Amniotic stem cell (primary cell): ENCODE measurements at places on chromosomes 3 and 15.
A peak's percentile ranks its signal among the peaks of the same experiment; 100 is the strongest.

DNA sequence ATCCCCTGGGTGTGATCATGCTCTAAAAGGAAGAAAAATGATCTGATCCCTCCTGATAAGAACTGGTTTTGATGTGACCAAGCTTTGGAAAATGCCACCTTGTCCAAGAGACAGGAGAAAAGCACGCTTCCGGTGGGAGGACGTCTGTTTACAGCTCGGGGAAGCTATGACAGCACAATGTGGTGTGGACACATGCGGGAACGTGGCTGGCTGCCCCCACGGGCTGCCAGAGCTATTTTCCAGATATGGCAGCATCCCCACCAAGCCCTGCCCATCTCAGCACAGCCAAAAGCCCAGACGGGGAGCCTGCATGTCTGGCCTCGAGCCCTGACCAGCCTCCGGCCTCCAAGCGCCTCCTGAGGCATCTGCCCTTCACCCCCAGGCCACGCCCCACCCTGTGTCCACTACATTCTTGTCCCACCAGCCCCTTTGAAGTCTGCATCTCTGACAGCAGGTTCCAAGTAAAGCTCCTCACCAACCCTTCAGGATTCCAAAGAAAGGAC, 63.2 kb upstream of the HRH1 start:
- no peak for DNase-seq

DNA sequence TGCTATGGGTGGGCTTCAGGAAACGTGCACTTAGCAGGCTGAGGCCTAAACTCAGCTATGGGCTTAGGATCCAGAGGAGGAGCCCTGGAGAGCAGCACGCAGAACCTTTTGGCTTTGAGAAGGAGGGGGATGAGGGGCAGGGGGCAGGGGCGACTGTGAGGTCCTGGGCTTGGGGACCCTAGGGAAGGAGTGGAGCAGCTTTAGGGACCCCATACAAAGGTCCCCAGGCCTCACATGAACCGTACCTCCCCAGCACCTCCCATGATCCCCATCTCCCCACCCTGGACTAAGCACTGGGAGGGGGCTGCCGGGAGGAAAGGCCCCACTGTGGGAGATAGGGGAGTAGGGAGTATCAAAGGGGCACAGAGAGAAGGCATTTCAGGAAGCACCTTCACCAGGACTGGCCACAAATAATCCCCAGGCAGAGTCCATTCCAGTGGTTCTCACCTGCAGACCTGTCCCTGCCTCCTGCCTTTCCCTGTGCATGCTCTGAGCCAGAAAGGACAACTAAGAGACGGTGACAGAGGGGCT, 62.0 kb upstream of the KLF13 start:
- no peak for DNase-seq

- DNase-seq = peak; percentile 6
Observed at GRCh38 chr3:28328188-28329151, 20.1 kb upstream of the ZCWPW2 start.

- no peak for DNase-seq
Observed at GRCh38 chr3:10526366-10526765, 21.0 kb upstream of the ATP2B2 start.

DNA sequence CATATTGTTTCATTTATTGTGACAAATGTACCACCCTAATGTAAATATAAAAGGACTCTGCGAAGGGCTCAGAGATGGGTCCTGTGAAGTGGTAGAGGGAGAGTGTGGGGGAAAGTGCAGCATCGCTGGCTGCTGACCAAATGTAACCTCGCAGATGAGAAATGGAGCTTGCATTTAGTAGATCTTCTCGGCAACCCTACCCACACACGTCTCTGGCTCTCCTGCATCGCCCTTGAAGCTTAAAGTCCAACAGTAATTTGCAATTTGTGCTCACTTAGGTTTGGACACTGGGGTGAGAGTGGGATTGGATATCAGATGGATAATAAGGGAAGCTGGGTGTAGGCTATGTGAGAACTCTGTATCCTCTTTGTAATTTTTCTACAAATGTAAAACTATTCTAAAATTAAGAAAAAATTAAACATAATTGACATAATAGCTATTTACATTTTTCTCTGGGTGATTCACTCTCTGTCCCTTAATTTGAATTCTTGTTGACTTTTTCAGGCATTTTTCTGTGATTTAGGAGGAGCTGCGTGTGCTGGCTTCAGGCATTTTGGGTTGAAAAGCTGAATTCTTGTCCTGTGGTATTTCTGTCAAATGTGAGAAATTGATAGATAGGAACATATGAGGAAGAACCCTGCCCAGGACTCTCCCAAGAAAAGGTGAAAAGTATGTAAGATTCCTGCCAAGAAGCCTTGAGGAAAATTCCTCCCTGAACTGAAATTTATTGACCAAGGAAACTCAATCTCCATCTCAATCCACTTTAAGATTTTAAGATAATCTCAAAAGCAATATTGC, 524.7 kb upstream of the MCTP2 start:
- DNase-seq = no peak

DNA sequence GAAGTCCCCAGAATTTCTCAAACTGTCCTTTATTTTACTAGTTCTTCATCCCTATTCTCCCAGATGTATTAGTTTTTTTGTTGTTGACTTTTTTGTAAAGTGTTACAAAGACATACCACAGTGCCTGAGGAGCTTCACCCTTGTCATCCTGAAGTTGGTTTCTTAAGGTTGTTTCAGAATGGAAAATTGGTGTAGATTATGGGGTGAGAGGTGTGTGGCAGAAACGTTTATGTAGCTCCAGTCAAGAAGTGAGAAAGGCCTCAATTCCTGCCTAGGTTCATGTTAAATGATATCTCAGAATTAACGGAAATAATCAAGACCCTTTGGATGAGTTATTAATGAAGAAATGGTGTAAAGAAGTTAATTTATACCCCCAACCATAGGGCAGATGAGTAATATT, 6.8 kb downstream of the EDEM1 start:
- DNase-seq = no peak

DNA sequence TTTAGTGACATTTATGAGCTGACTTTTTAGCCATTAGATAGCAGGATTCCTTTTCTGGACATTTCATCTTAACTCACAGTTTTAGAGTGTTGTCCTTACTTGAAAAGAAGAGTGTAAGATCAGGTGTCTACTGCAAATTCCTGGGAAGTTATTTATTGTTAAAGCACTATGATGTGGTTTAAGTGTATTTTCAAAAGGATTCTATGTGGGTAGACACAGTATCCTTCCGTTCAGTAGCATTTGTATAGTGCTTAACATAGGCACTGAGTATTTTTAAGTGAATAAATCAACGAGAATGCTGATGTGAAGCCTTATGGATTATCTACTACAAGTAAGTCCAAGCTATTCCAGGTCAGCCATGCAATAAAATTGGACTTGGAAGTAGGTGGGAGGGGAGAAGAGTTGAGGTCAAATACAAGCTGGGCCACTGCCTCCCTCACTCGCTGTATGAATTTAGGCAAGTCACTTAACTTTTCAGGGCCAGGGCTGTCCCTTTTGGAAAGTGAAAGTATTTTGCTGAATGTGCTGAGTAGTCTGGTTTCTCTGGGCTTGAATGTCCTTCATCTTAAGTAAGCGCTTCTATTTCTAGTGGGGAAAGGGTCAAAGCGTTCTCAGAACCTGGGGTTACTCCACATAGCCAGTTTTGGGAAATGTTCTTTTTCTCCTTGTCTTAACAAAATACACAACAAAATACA, 48.6 kb downstream of the GAP43 start:
- no peak for DNase-seq

DNA sequence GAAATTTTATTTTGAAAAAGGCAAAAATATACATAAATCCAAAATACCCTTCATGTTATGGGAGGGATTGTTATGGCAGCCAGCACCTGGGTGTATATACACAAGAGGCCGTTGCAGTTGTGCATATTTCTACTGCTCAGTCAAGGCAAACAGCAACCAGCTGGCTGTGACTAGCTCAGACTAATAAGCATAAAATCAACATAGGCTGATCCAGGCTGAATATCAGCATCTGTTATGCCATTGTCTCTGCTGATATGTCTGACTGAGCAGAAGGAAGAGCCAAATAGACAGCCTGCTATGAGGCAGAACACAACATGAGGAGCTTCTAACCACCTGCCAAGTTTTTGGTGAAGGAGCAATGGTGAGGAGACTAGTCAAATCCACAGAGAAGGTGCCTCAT, 457.5 kb upstream of the ALCAM start:
- DNase-seq = no peak

- peak; percentile 88 for DNase-seq
Observed at GRCh38 chr3:32570421-32571191, at the start of gene DYNC1LI1. Gene DYNC1LI1, minus strand, starts transcription at chr3:32570858. Its CDS starts 88 bp downstream, at chr3:32570770.

GRCh38 chr3:64163755-64164148, 61.5 kb downstream of the PRICKLE2 start:
- DNase-seq = peak; percentile 93

GRCh38 chr15:63553388-63553791, 43.8 kb upstream of the FBXL22 start:
- peak; percentile 45 for DNase-seq

GRCh38 chr15:57306944-57307411, 69.3 kb upstream of the CGNL1 start:
- no peak for DNase-seq

DNA sequence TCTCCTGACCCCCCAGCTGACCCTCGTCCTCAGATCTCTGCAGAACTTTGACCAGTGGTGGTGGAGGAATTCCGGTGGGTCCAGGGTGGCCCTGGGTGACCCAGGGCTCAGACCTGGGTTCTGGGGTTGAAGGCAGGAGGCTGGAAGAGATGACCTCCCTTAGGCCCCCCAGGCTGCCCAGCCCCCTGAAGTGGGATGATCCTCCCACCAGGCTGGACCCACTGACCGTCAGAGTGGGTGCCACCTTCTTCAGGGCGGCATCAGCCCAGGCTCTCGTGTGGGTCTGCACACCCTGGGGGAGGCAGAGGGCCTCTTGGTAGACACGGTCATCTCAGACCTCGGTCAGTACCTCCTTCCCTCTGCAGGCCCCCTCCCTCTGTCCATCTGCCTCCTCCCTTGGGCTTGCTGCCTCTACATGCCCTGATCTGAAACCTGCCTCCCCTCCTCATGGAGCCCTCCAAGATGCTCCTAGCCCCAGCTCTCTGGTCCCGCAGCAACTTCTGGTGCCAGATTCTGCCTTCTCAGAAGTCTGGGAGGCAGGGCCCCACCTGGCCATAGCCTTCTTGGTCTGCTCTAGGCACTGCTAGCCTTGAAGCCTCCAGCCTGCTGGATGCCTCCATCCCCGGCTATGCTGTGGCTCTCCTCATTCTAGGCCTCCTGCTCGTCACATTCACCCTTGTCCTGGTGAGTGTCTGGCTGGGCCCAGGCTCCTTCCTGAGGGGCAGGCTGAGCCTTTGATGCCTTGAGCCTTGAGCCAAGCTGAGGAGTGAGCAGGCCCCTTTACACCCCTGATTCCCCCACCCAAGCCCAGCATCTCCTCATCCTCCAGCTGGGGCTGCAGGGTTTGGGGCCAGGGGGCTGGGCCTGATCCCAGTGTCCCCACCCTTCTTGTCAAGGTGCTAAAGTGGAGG, 49.1 kb upstream of the CSPG4 start:
- no peak for DNase-seq

DNA sequence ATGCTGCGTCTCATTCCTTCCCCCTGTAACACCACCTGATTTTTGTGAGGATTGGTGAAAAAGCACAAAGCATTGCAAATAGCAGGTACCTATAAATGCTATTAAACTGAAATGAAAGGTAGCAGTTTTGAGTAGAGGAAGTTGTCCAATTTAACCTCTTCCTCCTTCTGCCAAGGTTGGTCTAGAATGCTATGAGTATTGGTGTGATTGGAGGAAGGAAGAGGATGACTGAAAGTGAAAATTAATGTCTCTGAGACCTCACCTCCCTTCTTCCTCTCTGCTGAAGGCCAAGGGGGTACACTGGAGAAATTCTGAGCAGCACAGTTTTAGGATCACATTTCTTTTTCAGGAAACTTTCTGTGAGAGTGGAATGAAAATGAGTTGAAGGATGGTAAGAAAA, 94.4 kb downstream of the DTWD1 start:
- no peak for DNase-seq

DNA sequence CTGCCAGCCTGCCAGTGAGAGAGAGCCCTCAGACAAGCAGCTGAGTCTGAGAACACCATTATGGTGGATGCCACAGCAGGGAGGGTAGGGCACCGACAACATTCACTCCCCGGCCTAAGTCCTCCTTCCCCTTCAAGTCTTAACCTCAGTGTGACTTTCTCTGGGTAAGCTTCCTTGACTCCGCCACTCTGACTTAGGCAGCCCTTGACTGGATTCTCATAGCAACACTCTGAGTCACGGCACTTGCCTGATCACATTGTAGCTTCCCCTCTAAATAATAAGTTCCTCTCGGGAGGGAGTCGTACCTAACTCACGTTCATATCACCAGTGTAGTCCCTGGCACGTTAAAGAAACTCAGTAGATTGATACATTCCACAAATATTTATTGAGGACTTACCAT, 180.5 kb downstream of the FOXB1 start:
- no peak for DNase-seq

- no peak for DNase-seq
Observed at GRCh38 chr15:53324061-53324460, 435.4 kb downstream of the WDR72 start.

DNA sequence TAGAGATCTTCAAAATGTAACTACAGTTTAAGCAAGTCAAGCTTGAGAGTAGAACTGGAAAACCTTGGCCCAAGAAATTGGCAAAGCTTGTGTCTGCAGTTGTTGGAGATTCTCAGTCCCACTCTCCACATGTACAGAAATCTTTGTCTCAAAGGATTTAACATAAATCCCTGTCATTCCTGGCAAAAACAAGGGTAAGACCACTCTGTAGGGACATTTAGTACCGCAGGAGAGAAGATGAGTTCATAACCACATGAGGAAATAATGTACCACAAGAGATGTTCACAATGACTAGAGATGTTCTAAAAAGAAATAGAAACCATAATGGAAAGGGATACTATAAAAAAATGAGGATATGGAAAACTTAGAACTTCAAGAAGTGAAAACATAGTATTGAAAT, 73.7 kb downstream of the RAB7A start:
- DNase-seq = no peak

GRCh38 chr15:60722328-60723112, 243.6 kb upstream of the ICE2 start:
- DNase-seq = no peak

- DNase-seq = no peak
Observed at GRCh38 chr3:194185221-194185620, 49.3 kb downstream of the HES1 start.

GRCh38 chr3:19392150-19392549, 243.8 kb downstream of the KCNH8 start:
- DNase-seq = no peak
